ENCODE measurements at places on chromosomes 6 and 20.
A peak's percentile ranks its signal among the peaks of the same experiment; 100 is the strongest.

DNA sequence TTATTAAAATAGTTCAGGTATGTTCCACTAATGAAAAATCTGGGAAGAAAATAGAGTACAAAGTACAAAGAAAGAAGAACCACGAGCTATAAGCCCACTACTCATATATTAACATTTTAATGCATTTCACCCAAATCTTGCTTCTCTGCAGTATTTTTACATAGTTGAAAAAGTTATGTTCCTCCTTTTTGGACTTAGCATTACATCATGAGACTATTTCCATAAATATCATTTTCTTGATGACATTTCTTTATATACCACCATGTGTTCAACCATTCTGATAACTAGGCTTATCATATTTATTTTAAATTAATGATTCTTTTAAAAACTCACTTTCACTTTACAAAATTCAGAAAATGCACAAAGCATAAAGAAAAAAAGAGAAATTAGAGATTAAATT lies 3.0 kb downstream of the IPCEF1 start:
- no peak for DNase-seq

DNA sequence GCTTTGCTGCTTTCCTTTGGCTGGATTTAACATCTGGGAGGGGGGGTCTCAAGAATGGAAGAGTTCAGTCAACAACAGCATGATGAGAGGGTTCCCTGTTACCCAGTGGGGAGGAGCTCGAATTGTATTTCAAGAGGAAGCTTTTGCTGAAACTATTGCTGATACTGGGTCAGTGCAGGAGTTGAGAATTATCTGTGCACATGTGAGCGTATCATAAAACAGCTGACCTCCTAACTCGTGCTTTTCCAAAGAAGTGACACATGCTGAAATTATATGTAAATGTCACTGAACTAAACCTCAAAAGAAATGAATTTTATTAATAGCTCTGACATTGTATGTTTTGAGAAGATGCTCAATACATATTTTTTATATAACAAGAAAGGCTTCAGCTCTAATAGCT lies 96.3 kb downstream of the PHF3 start:
- DNase-seq: no peak

DNA sequence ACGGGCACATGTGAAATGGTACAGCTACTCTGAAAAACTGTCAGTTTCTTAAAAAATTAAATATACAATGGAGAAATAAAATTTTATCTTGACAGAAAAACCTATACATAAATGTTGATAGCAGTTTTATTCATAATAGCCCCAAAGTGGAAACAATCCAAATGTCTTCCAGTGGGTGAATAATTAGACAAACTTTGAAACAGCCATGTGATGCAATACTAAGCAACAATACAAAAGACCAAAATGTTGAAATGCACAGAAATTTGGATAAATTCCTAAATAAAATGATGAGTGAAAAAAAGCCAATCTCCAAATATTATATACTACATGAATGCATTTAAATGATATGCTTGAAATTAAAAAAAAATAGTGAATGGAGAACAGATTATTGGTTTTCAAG lies 523.1 kb downstream of the HTR1B start:
- DNase-seq: no peak

GRCh38 chr6:47091886-47092668 lies 49.9 kb upstream of the ADGRF1 start:
- no peak for DNase-seq

DNA sequence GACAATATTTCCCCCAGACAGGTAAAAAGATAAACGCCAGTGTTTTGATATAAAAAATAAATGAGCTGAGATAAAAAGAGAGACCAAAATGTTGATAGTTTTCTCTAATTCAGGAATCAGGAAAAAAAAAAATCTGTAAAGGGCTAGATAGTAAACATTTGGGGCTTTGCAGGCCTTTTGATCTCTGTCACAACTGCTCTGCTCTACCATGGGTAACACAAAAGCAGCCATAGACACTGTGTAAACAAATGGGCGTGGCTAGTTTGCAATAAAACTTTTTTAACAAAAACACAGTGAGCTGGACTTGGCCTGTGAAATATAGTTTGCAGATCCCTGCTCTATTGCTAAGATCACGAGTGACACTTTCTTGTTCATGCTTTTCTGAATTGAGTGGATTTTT lies 219.1 kb upstream of the STXBP5 start:
- no peak for DNase-seq

DNA sequence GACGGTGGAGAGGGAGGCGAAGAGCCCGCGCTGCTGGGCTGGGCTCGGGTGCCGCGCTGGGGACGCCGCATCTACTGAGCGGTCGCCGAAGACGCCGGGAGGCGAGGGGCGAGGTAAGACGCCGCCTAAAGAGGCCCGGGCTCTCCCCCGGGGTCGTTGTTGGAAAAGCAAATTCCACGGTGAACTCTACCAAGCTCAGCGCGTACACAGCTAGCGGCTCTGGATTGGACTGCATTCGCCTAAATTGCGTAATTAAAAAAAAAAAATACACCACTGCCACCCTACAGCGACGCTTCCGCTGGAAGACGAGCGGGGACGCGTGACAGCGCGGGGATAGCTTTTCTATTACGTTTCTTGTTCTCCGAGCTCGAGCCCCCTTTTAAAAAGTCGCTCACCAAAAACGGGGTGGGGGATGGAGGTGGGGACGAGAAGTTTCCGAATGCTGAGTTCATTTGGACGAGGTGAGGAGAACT lies 92.0 kb upstream of the PRDM1 start:
- peak; percentile 63 for DNase-seq

All from GM03348 (cell line).